Activated CD8-positive, alpha-beta memory T cell treated with anti-CD3 and anti-CD28 coated beads, Interleukin-2, amount 50 U/mL, for 48 hours (primary cell): ENCODE measurements at places on chromosomes 3 and 15.

- no peak for DNase-seq
These were observed 32.6 kb downstream of the ABCC5 start for GRCh38 chr3:183984749-183985729.

GRCh38 chr3:30225021-30225420, 381.4 kb upstream of the TGFBR2 start:
- DNase-seq = no peak

DNA sequence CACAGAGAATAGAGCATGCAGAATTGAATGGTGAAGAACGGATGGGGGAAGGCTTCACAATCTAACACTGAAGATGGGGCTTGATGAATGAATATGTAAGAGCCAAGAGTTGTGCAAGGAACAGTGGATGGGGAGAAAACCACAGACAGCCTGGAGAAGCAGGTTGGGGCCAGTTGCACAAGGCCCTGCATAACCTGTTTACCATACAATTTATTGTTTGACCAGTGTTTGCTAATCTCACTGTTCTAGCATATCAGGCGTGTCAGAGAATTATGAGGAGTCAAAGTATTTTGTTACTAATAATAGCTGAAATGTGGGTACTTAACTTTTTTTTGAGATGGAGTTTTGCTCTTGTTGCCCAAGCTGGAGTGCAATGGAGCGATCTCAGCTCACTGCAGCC, 36.4 kb downstream of the LINS1 start:
- DNase-seq = no peak

- no peak for DNase-seq
These were observed 190.1 kb upstream of the LPP start for GRCh38 chr3:187963677-187964385.

DNA sequence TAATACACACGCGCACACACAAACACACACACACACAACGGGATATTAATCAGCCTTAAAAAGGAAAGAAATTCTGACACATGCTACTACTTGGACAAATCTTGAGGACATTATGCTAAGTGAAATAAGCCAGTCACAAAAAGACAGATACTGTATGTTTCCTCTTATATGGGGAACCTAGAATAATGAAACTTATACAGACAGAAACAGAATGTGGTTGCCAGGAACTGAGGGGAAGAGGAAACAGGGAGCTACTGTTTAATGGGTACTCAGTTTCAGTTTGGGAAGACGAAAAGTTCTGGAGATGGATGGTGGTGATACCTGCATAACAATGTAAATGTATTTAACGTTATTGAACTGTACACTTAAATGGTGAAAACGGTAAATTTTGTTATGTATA, 20.2 kb downstream of the ICE2 start:
- DNase-seq = no peak

GRCh38 chr3:138241061-138241460, 54.0 kb downstream of the ARMC8 start:
- no peak for DNase-seq

GRCh38 chr15:35690698-35691116, 144.7 kb upstream of the DPH6 start:
- no peak for DNase-seq

DNA sequence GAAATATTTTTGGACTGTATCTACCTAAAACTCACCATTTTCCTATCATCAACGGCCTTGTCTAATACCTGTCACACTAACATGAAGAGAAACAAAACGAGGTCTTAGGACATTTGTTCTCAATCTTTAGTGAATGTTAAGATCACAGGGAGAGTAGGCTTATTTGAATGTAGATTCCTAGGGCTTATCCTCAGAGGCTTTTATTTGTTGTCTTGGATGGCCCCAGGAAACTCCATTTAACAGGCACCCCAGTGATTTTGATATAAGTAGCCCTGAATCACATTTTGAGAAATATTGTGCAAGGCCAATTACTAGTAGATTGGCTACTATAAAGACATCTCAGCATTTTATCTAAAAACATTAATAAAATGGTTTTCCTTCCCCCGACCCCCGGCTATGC, 367.4 kb downstream of the GAP43 start:
- DNase-seq = no peak

GRCh38 chr15:29566914-29567313, 255.4 kb downstream of the TJP1 start:
- DNase-seq = no peak

- DNase-seq = no peak
These were observed 33.4 kb downstream of the LEKR1 start for GRCh38 chr3:156859578-156859977.

DNA sequence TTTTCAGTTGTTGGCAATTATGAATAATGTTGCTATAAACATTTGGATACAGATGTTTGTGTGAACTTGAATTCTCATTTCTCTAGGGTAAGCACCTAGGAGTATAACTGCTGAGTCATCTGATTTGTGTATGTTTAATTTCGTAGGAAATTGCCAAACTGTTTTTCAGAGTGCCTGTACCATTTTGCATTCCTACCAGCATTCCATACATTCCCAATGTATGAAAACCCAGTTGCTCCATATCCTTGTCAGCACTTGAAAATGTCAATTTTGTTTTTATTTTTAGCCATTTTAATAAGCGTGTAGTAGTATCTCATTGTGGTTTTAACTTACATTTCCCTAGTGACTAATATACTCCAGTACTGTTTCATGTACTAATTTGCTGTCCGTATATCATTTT, 98.5 kb upstream of the TSC22D2 start:
- DNase-seq = no peak

DNA sequence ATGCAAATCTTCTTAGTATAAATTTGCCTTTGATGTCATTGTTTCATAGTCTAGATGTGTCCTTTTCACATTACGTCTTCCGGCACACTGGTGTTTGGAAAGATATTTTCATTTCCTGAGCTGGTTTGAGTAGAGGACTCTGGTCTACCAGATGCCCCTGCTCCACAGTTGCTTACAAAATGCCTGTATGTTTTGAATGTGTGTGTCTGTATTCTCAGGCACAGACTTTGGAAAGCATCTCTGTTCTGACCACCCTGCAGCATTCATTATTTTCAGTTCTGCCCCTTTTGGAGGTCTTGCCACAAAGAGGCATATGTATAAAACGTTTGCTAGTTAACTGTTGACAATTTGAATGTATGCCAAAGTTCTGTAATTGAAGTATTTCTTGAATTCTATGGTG, 236.0 kb upstream of the GOLIM4 start:
- no peak for DNase-seq

GRCh38 chr15:37733628-37734027, 200.8 kb upstream of the TMCO5A start:
- no peak for DNase-seq

GRCh38 chr15:68507447-68507846, 71.3 kb upstream of the CORO2B start:
- no peak for DNase-seq

- no peak for DNase-seq
These were observed 63.7 kb downstream of the BDH1 start for GRCh38 chr3:197491923-197492664.

- no peak for DNase-seq
These were observed 67.0 kb downstream of the ISG20 start for GRCh38 chr15:88705769-88706165.

DNA sequence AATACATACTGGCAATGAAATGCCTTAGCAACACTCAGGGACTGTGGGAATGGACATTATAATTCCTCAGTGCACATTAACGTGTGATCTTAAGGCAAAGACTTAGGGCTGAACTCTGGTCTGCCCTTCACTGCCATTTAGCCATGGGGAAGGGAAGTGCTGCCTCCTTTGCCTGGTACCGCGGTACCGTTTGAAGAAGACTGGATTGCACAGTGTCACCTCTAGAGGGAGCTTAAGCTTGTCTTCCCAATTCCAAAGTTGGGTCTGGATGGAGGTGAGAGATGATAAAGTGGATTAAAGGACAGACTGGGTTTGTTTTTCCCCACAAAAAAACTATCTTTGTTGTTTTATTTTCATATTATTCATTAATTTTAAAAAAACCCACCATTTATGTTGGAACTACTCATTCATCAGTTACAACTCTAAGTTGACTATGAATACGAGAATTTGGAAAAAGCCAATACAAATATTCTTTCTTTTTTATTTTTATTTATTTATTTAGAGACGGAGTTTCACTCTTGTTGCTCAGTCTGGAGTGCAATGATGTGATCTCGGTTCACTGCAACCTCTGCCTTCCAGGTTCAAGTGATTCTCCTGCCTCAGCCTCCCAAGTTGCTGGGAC, 60.0 kb upstream of the SYN2 start:
- no peak for DNase-seq

GRCh38 chr3:182172534-182172933, 460.8 kb downstream of the SOX2 start:
- DNase-seq = no peak

- no peak for DNase-seq
These were observed 38.8 kb upstream of the MLF1 start for GRCh38 chr3:158532099-158532734.

DNA sequence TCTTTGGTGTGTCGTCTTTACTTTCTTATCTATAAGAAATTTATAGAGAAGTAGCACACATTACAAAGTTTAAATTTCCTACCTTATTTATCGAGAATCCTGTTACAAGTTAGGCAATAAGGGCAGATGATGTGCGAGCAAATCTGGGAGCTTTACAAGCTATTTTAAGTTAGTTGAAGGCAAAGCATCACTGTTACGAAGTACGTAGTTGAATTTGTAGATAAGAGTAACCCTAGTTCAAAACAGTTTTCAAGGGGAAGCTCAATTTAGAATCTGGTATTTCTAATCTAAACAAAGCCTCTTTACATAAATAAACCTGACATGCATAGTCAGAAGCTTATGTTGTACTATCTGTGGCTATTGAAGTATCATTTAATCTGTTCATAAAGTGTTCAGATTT, 8.4 kb downstream of the KBTBD8 start:
- no peak for DNase-seq

- DNase-seq = peak; percentile 77
These were observed 481 bp upstream of the CRYBG3 start for GRCh38 chr3:97821287-97821773.

DNA sequence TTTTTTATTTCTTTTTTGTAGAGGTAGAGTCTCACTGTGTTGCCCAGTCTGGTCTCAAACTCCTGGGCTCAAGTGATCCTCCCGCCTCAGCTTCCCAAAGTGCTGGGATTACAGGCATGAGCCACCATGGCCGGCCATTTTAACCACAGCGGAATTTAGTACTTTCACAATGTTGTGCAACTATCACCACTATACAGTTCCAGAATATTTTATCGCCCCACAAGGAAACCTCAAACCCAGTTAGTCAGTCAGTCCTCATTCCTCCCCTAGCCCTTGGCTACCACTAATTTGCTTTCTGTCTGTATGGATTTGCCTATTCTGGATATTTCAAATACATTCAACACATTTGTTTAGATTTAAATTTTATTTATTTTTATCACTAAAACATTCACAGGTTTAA, 15.5 kb upstream of the HOMER2 start:
- no peak for DNase-seq

DNA sequence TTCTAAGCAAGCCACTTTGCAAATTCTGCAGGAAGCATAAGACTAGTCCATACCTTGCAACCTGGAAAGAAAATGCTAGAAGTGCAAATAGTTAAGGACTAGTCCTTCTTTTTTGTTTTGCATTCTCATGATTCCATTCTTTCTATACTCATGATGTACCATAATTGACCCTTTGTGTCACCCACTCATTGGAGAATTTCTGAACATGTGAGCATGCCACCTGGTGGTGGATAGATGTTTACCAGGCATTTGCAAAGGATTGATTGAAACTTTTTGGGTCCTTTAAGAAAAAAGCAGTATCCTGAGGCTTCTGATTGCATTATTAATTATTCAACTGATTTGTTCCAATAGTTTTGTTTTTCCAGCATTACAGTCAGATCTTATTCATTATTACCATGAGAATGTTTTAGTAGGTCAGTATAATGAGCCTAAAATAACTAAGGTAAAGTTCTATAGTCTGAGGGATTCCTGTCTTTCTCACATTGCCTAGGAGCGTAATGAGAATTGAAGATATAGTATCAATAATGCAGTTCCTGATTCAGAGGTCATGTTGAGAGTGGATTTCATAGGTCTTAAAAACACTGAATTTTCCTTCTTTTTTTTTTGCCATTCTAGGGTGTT, 20.2 kb upstream of the DIPK2A start:
- DNase-seq = no peak

DNA sequence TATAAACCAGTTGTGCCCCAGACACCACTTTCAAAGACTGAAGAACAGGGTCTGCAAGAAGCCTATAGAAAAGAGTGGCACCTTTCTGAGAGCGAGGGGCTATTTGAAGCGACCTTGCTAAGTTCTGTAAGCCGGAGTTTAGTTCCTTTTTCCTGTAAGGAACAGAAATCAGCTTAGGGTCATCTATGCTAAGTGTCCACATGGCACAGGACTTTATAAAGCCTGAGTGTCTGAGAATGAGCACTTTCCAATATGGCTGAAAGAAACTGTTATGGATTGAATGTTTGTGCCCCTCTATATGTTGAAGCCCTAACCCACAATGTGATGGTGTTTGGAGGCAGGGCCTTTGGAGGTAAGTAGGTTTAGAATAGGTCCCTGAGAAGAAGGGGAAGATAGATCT, 4.0 kb upstream of the A4GNT start:
- DNase-seq = no peak

- DNase-seq = no peak
These were observed 122.9 kb upstream of the TLE3 start for GRCh38 chr15:70220490-70221096.

DNA sequence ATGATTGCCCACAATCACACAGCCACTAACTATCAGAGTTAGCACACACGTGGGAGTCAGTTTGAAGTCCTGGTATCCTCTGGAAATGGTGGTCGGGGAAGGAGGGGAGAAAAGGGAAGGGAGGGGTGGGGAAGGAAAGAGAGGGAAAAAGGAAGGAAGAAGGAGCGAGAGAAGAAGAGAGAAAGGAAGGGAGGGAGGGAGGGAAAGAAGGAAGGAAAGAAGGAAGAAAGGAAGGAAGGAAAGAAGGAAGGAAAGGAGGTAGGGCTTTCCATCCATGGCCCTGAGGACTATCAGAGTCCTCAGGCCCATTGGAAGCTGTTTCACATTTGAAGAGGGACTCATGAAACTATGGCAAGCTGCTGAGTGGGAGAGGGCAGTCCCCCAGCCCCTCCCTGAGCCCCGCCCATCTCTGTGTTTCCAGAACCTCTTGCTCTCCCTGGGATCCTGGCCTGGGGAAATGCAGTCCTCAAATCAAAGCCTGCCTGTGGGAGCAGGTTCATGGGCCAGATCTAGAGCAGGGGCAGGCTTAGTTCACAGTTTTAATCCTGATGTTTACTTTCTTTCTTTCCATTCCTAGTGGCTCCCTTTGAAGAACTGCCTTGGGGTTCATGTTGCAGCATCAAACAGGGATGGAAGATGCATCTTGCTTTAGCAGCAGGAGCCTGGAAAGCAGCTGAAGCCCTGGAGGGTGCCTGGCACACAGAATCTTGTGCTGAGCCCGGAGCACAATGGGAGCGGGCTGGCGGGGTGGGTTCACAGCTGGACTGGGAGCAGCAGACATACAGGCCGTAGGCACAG, 66.1 kb upstream of the GLCE start:
- DNase-seq = no peak
